ENCODE measurements at places on chromosomes 13 and 19.

DNA sequence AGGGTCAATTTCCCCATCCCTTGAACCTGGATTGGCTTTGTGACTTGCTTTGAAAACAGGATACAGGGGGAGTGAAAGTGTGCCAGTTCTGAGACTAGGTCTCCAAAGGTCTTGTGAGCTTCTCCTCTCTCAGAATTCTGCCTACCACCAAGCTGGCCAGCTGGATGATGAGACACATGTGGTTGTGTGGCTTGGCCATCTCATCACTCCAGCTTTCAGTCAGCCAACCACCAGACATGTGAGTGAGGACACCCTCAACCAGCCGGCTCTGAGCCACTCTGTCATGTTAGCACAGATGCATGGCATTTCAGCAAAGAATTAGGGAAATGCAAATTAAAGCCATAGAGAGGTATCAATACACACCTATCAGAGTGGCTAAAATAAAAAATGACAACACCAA is 29.5 kb downstream of the ENOX1 start:
- no peak for DNase-seq

DNA sequence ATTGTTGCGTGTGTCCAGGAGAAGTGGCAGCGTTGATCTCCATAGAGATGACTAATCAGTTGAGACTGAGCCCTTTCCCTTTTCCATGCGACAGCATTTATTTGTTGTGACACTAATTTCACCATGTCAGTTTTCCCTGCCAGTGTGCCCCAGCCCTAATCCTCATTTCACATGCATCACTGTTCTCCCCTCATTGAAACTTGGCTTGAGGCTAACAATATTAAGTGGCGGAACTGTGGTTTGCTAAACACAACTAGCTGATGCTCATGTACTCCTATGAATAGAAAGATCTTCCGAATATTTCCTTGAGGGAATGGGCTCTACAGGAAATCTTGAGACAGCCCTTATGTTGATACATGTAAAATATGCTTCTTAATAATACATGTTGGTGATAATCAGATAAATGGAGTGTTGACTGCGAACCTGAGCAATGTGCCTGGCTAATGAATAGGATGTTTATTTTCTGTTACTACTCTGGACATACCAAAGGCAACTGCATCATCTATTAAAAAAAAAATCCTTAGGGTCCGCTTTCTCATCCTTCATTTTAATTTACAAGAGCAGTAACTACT is 258.6 kb downstream of the ATP8A2 start:
- DNase-seq = no peak

GRCh38 chr13:79560954-79561353 is 80.0 kb downstream of the NDFIP2 start:
- no peak for DNase-seq

DNA sequence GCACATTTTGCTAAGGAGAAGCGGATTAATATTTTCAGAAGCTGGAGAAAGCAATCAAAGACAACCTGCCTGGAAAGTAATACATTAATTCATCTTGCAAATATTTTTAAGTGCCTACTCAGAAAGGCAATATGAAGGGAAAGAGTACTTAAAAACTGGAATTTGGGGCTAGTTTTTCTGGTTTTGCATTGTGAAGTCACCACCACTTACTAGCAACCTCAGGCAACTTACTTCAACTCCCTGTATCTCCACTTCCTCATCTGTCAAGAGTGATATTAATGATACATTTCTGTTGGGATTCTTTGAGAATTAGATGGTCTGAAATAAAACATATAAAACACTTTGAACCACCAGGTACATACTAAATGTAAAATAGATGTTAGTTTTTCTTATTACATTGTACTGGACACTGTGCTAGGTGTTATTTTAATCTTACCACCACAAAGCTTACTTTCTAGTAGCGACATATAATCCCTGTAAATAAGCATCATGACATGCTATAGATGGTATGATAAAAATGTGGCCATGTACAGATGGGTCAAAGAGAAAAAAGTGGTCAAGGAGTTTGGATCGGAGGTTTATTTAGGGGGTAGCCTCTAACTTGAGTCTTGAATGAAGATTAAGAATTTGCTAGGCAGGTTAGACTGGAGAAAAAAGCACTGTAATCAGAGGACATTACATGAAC is 101.2 kb downstream of the SPRY2 start:
- DNase-seq = no peak

DNA sequence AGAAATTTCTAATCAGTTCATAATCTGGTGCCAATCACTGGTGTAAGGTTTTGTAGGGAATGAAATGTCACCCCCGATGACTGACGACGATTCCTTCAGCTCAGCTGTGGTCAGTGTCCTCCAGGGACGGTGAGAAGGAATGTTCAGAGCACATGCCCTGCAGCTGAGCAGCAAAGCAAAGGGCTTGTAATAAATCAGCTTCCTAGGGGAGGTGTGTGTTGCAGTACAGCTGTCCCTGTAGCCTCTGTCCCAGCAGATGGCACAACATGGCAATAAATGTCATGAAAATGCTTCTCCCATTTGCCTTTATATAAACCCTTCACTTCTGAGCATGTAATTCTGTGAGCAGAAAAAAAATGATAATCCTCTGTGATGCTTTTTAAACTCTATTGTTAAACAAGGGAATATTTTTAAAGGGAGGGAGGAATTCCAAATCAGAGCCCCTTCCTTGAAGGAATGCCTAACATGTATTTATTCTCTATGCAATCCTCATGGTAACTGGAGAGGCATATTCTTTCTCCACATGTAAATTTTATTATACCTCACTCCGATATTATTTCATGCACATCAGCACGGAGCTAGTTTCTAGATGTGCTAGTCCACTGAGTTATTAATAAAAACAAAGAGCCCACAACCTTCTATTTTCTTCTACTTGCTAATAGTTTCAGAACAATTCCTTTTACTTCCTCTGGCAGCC is 102.5 kb downstream of the FAM216B start:
- peak; percentile 49 for DNase-seq

DNA sequence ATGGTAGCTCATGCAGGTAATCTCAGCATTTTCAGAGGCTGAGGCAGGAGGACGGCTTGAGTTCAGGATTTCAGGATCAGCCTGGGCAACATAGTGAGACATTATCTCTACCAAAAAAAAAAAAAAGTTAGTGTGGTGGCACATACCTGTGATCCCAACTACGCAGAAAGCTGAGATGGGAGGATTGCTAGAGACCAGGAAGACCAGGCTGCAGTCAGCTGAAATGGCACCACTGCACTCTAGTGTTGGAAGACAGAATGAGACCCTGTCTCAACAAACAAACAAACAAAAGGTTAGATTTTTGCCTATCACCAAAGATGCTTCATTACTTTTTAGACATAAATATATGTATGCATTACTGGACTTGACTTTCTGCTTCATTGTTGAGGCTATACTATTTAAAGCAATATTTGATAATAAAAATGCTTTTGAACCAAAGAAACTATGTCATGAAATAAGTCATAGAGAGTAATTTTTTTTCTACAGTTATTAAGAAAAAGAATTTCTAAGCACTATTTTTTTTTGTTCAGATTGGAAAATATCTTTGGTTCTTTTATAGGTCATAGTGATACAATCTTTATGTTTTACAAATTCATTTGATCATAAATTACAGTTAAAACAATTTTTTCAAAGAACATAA is 1180.1 kb upstream of the ATXN8OS start:
- no peak for DNase-seq

GRCh38 chr13:21069561-21070004 is 8.2 kb upstream of the LATS2 start:
- peak; percentile 96 for DNase-seq

DNA sequence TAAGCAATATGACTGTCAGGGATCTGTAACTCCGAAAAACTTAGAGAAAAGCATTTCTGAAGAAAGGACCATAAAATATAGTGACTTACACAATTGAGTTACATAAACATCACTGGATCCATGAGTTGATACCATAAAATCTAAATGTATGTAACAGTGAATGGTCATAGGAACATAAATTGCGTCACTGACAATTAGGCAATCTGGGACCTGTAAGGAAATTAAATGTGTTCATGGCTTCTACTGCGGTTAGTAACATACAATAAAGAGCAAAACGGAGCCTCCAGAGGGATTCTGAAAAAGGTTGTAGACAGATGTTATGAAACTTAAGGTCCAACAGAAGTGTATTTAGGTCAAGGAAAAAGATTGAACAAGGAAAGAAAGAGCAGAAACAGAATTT is 27.1 kb downstream of the POU4F1 start:
- no peak for DNase-seq

DNA sequence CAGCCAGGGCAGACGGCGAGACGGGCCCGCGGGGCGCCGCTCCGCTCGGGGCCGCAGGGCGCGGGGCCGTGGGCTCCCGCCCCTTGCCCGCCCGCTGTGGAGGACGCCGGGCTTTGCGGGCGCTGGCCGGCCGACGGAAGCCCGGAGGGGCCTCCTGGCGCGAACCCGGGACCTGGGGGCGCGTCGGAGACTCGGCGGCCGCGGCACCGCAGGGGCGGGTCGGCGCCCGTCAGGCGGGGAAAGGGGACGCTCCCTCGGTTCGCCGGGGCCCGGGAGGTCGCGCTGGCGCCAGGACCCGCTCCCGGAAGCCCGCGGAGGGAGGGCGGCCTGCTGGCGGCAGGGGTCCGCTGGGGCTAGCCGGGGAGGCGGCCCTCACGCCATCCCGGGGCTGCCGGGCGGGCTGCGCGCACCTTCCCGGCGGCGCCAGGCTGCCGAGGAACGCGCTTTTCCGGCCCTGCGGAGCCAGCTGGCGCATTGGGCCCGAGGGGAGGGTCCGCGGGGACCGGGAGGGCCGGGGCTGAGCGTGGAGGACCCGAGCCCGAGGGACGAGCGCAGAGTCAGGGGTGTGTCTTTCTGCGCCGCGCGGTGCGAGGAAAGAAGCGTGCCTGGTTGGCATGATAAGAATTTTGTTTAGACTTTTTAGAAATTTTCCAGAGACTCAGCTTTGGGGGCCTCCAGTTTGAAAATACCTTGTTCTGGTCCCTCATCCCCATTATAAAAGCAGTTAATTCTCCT is 511 bp downstream of the GARRE1 start:
- DNase-seq = peak; percentile 70

DNA sequence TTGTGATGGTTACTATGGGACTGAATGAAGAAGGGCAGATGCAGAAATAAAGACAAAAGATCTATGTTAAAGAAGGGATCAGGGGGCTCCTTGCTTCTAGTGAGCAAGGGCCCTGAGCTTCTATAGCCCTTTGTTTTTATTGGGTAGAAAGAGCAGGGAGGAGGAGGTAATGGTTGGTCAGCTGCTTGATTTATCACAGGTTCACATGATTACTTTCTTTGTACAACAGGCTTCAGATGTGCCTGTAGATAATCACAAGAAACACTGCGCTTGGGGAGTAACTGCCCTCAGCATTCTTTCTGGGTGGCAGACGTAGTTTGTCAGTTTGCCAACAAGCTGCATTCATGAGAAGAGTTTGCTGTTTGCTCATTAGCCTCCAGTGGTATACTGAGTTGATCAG is 4.8 kb upstream of the ZNF439 start:
- DNase-seq = no peak

- peak; percentile 59 for DNase-seq
Observed at GRCh38 chr13:51618626-51619025, 34.4 kb downstream of the WDFY2 start.

DNA sequence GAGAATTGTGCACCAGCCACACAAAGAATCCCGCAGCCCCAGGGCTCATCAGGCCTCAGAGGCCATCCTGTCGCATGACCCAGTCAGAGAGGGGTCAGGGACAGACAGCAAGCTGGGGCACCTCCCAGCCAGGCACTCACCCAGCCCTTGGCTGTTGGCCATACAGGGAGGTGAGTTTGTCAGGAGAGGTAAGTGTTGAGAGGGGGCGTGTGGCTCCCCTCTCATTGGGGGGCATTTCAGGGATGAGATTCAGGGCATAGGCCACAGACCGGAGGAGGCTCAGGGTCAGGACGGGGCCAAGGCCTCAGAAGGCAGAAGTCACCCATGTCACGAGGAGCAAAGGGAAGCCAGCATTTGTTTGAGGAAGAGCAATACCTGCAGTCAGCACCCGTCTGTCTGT is 37.1 kb downstream of the MYO9B start:
- no peak for DNase-seq

DNA sequence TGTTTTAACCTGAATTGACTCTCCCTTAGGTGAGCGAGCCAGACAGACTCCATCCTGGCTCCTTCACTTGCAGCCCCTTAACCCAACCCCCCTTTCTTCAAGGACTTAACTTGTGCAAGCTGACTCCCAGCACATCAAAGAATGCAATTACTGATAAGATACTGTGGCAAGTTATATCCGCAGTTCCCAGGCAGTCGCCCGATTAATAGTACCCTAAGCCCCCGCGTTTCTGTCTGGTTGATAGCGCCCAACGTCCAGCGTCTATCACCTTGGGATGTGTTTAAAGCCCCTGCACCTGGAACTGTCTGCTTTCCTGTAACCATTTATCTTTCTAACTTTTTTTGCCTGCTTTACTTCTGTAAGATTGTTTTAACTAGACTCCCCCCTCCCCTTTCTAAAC is 6.2 kb downstream of the HSD17B14 start:
- no peak for DNase-seq

DNA sequence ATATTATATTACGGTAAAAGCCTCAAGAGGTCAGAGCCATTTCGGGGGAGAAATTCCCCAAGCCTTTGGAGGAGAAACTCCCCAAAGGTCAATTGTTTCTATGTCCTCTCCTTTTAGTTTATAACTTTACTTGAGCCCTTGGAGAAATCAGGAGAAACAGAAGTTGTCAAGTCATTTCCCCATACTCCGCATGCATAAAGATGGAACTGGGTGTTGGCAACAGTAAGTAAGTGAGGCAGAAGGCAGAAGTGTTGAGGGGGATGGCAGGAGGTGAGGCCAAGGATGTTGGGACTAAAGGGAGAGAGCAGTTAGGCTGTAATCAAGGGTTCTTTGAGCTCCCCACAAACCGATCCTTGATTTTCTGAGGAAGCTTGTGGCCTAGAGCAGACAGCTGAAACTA is 307.9 kb downstream of the ENOX1 start:
- DNase-seq = no peak

DNA sequence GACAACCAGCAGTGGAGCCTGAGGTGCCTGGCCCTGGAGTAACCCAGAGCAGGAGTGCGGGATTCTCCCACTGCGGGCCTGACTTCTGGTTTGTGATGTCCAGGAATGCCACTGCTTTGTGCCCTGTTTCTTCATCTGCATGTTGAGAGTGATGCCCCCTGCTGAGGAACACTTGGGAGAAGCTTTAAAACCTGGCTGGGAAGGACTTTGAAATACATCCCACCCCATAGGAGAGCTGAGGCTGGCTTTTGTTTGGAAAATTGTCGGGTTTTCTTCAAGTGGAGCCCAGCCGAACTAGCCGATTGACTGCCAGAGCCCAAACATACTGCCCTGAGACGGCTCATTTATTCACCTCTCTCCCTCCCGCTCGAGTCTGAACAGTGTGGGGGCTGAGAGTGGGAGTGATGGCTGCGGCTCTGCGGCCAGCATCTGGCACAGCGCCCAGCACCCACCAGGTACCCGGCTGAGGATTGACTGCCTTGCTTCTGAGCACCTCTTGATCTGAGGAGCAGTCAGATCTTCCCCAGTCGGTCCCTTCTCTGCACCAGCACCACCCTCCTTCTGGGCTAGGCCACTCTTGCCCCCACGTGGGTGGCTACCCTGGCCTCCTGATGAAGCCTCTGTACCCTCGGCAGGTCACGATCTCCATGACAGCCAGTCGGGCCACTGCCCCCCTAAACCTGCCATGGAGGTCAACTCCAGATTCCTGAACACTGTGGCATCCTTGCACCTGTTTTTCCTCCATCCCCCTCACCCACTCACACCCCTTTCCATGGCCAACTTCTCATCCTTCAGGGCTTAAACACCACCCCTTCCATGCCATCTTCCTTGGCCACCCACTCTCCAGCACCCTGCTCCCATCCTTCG is 148.9 kb downstream of the SIPA1L3 start:
- no peak for DNase-seq

- DNase-seq = no peak
Observed at GRCh38 chr13:24684600-24684998, 4.4 kb downstream of the ATP12A start.
